ENCODE measurements at places on chromosomes 12 and 14. TPM values are rescaled to one million over a fixed set of nuclear protein-coding genes. Genes with fewer than 3 reads are reported as not detected.

RNU4-1 gene
- total RNA-seq = 1,610 TPM

LMNTD1 gene
- total RNA-seq = not detected

DNA sequence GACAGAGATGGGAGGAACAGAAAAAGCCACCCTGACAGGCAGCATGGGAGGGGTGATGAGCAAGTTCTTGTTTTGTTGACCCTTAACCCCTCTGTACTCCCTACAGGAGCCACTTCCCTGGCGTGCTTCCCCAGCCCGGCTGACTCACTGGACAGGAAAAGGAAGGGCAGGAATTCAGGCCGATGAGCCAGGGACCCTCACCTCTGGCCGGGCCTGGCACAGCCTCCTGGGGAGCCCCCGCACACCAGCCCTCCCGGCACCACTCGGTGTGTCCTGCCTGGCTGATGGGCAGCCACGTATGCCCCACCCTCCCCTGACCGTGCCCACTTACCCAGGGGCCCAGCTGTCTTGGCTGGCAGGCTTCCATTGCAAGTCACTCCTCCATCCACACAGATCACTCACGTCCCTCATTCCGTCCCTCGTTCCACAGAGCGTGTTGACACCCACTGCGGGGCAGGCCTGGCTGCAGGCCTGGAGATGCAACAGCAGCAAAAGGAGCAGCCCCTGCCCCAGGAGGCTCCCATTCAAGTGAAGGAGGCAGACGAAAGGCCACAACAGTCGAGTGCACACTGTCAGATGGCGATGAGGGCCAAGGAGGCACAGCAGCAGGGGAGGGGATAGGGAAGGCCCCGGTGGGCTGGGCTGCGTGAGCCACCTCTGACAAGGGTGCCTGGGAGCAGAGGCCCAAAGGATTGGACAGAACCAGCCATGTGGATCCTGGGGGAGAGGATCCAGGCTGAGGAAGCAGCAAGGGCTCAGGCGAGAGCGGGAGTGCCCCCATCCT lies 19.7 kb upstream of the CD9 start:
- DNase-seq = no peak

GRCh38 chr12:5064913-5065490 lies 21.3 kb downstream of the KCNA5 start:
- no peak for DNase-seq

- DNase-seq = no peak
These were observed 2.6 kb downstream of the GRIP1 start for GRCh38 chr12:66676241-66676640.

GRCh38 chr12:116466536-116466935 lies 92.6 kb upstream of the MAP1LC3B2 start:
- DNase-seq = no peak

DNA sequence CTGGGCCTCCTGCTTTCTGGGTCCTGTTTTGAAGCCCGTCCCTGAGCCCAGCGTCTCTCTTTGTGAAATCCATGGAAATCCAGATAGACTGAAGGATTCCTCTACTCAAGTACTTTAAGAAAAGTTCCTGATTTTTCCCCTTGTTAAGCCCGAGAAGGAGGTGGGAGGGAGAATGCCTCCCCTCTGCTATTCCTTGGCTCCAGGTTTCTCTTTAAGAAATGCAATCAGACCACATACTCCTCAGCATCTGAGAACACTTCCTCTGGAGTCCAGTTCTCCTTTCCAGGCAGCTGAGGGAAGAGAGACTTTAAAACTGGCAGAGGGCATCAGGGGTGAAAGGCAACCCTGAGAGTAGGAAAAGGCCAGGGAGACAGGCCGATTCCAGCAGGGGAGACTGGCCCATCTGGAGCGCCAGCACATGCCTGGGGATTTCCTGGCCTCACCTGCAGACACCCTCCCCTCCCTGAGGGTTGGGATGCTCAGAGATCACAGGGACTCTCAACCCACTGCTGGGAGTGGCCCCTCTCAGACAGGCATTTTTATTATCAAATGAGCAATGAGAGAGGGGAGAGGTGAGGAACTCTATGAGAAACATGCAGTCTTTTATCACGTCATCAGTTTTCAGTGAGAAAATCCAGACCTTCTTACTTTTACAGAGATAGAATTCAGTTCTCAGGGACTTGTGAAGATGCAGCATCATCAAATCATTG lies 2.0 kb upstream of the EMP1 start:
- no peak for DNase-seq

DNA sequence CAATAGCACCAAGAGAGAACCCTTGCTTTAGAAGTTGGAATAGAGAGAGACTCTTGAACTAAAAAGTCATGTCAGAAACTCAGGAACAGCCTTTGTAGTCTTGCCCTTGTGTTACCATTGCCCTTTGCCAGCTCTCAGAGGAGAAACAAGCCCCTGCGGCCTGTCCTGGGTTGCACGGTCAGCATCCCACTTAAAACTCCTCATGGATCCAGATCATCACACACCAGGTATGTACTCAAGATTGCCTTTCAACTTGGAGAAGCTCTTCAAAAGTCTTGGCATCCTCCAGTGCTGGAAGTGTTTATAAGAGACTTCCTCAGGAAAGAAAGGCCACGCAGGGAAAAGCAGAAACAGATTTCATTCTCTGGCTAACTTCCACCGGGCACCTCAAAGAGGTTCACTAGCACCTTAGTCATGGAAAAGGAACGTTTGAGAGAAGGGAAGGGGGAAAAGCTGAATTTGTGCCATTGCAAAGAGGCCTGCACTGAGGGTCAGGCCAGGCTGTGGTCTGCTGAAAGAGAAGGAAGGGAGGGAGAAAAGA lies 594.2 kb downstream of the MED13L start:
- DNase-seq = no peak

DNA sequence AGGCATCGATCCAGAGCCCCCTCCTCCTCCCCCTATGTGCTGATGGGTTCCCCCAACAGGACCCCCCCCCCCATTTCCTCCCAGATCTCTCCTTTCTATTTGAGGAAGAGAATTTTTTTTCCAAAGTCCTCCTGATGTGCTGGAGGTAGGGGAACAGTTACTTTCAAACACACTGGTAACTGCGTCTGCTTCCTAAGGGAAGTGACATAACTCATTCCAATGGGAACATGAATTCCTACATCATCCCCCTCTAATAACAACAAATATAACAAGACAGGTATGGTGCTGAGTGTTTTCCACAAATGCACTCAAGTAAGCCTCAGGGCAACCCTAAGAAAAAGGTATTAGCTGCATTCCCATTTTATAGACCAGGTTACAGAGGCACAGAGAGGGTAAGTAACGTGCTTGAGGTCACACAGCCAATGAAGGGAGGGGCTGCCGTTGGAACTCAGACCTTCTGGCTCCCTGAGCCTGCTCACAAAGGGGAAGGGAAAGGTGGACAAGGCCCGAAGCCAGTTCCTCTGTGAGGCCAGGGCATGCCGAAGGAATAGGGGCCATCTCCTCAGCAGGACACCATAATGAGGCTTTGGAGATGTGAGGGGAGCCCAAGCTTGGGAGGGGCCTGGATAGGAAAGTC lies 121.1 kb upstream of the NCOR2 start:
- no peak for DNase-seq

DNA sequence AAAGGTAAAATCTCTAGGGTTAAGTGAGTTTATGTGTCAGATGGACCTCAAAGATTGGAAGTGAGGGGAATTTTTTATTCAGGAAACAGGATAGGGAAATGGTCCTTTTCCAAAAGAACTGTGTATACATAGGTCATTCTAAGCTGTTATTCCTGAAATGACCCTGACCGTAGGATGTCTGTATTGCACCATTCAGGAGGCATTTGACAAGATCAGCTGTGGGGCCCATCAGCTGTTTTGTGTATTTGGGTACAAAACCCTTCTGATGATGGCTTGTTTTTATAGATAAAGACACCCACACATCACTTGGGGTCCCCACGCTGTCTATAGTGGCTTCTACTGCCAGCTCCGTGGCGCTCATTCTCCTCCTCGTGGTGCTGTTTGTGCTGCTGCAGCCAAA lies 62.6 kb upstream of the SRSF5 start:
- no peak for DNase-seq

All from natural killer cell (primary cell).